Activated T-cell treated with anti-CD3 and anti-CD28 coated beads, Interleukin-2, amount 50 U/mL, for 72 hours (primary cell): ENCODE measurements at places on chromosomes 7 and 10.
A peak's percentile ranks its signal among the peaks of the same experiment; 100 is the strongest.

- no peak overlapping the region for H3K4me3 ChIP-seq
- H3K4me1 ChIP-seq, result no peaks in the 10 kb centered on the region
- DNase-seq, result no peak
These were observed 103.3 kb downstream of the DNMBP start for GRCh38 chr10:99906470-99906869.

DNA sequence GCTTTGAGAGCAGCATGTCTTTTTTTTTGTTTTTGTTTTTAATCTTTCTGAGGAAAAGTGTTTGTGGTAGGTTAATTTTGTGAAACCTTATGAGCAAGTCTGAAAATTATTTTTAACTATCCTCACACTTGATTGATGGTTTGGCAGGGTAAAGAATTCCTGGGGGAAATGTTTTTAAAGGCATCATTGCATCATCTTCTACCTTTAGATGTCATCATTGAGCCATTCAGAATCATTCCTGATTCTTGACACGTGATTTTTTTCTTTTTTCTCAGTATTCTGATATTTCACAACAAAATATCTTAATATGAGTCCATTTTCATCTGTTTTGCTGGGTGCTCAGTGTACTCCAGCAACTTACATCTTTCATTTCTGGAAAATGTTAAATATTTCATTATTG lies 28.3 kb downstream of the PALS2 start:
- H3K27ac ChIP-seq, result peak overlapping the region; percentile 73
- no peak overlapping the region for H3K4me3 ChIP-seq
- peaks cover 16% of the 10 kb centered on the region for H3K36me3 ChIP-seq
- H3K27me3 ChIP-seq, result no peaks in the 10 kb centered on the region

DNA sequence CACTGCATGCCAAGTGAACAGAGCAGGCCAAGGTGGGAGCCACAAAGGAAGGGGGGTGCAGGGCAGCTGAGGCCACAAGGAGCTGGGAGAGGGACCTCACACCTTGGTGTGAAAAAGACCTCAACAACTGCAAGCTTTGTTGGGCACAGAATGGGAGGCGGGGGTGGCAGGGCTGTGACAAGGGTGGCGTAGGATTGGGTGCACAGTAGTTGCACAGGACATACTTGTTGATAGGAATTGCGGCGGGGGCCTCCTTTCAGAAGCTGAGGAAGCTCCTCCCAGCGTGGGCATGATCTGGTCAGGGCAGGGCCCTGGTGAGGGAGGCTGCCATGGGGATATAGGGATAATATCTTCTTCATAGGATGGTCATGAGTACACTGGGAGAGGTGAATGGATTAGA lies 25.8 kb downstream of the POLL start:
- H3K27me3 ChIP-seq, result peaks cover 33% of the 10 kb centered on the region
- DNase-seq, result no peak
- H3K4me1 ChIP-seq, result peaks cover 29% of the 10 kb centered on the region
- no peak overlapping the region for H3K4me3 ChIP-seq
- H3K27ac ChIP-seq, result no peak overlapping the region

DNA sequence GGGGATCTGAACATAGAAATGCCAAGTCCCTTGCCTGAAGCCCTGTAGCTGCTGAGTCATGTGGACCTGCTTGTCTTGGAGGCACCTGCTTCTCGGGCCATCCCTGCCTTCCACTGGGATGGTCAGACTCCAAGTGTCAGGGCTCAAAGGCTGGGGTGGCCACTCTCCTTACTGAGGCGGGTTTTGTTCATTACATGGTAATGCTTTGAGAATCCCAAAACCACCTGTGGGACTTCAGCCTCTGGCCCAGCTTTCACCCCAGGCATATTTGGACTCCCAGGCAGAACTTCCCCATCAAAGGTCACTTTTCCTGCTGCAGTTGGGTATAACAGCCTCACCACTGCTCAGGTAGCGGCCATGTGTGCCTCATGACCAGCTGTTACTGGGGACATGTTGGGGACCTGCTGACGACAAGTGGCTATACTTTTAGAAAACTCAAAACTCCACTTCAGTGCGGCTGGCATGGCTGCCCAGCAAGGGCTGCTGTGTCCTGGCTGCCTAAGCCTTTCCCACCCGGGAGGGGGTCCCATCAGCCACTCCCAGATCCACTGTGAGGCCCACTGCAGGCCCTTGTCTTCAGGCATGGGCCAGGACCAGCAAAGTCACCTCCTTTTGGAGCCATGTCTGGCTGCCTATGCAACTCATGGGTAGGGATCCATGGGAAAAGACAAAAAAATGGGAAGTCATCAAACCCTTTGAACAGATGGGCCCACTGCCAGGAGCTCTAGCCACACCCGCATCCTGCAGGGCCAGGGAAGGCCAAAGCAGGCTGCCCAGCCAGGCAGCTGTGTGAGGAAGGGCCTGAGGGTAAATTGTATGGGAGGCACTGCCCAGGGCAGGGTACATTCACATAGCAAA lies 96.7 kb downstream of the ARHGAP22 start:
- H3K4me3 ChIP-seq, result no peak overlapping the region
- no peak for DNase-seq
- H3K4me1 ChIP-seq, result no peaks in the 10 kb centered on the region
- H3K27me3 ChIP-seq, result no peaks in the 10 kb centered on the region

- peak overlapping the region; percentile 34 for H3K4me3 ChIP-seq
- DNase-seq, result no peak
- peaks cover 100% of the 10 kb centered on the region for H3K4me1 ChIP-seq
- H3K27me3 ChIP-seq, result no peaks in the 10 kb centered on the region
These were observed 43.2 kb downstream of the FAM53B start for GRCh38 chr10:124701038-124701365.

DNA sequence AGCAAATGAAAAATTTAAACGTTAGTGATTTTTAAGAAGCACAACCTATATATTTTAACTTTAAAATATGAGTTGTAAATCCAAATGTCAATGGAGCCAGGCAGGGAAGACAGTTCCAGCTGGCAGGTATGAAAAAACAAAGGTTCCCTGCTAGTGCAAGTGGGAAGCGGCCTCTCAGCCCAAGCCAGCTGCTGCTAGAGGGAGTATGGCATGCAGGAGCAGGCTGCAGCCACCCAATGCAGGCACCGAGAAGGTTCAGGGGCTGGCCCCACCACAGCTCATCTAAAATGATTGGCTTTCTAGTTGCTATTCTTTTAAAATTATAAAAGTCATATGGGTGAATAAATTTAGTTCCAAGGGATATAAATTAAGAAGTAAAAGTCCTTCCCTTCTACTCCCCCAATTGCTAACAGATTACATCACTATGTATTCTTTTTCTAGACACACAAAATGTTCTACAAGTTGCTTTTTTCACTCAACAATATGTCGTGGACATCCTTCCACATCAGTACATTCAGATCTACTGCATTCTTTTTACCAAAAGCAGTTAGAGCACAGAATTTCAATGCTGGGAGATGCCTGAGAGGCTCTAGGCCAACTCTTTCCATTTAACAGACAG lies 69.3 kb downstream of the SGMS1 start:
- peaks cover 8% of the 10 kb centered on the region for H3K4me1 ChIP-seq
- H3K4me3 ChIP-seq, result no peak overlapping the region
- no peaks in the 10 kb centered on the region for H3K36me3 ChIP-seq
- no peaks in the 10 kb centered on the region for H3K27me3 ChIP-seq
- no peak overlapping the region for H3K27ac ChIP-seq

DNA sequence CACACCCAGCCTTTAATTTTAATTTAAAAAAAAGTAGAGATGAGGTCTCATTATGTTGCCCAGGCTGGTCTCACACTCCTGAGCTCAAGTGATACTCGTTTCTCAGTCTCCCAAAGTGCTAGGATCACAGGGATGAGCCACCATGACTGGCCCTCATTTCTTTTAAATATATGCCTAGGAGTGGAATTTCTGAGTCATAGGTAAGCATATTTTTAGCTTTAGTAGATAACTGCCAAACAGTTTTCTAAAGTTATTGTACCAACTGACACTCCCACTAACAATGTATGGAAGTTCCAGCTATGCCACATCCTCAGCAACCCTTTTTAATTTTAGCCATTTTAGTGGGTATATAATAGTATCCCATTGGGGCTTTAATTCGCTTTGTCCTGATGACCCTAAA lies 13.8 kb upstream of the PPIF start:
- H3K36me3 ChIP-seq, result peaks cover 7% of the 10 kb centered on the region
- H3K4me3 ChIP-seq, result no peak overlapping the region
- H3K27me3 ChIP-seq, result no peaks in the 10 kb centered on the region
- peaks cover 56% of the 10 kb centered on the region for H3K4me1 ChIP-seq
- H3K27ac ChIP-seq, result peak overlapping the region; percentile 76
- no peak for DNase-seq

DNA sequence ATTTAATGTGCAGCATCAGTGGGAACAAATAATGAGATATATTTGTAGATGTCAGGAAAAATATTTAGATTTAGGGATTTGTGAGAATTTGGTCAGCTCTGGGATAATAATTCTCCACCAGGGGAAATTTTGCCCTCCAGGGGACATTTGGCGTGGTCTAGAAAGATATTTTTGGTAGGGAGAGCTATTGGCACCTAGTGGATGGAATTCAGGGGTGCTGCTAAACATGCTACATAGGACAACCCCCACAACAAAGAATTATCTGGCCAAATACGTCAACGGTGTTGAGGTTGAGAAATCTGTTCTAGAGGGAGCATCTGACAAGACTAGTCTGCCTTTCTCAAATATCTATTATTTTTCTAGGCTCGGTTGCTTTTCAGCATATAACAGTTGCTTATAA lies 2.1 kb downstream of the ADK start:
- H3K4me1 ChIP-seq, result peaks cover 44% of the 10 kb centered on the region
- no peak for DNase-seq
- H3K27me3 ChIP-seq, result no peaks in the 10 kb centered on the region
- H3K36me3 ChIP-seq, result no peaks in the 10 kb centered on the region
- no peak overlapping the region for H3K27ac ChIP-seq

DNA sequence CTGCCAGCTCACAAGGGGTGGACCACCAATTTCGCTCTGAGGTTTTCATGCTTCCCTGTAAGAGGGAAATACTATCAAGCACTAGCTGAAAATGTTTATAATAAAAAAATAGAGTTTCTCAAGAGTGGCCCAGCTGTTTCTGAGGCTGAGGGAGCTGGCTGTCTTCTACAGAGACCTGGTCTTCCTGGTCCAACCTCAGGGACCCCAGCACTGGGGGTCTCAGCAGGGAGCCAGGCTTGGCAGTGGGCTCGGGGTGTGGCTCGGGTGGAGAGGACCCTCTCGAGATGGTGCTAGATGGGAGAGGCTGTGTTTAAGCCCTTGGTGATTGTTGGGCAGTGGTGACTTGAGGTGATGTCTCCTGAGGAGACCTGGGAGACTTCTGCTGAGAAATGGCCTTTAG lies 87.3 kb upstream of the SHH start:
- no peaks in the 10 kb centered on the region for H3K36me3 ChIP-seq
- no peak overlapping the region for H3K4me3 ChIP-seq
- DNase-seq, result no peak
- no peak overlapping the region for H3K27ac ChIP-seq
- H3K27me3 ChIP-seq, result peaks cover 7% of the 10 kb centered on the region

DNA sequence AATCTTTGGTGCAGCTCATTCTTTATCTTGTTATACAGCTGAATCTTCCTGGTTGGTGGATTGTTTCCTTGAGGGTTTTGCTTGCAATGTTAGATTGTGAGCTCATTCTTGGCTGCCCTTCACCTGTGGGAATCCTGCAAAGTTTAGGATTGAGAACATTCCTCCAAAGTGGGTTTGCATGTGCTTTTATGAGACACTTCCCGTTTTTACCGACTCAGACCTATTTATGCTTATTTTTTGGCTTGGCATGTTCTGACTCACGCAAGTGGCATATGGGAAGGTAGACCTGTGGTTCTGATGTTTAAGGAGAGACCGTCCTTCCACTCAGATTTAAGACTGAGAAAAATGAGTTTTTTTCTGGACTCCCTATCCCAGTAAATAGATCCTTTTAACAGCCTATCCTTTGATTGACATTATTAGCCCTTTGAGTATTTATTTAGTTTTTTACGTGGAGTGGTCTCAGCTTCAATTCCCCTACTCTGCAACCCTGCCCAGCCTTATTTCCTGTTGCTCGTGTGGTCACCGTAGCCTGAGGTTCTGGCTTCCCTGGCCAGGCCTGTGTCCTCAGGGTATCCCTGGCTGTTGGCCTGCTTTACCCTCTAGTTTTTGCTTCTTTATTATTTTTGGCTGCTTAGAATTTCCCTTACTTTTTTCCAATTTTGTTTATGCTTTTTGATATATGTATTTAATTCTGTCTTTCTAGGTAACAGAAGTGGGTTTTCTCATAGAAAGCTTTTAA lies 13.4 kb upstream of the PRF1 start:
- H3K27ac ChIP-seq, result peak overlapping the region; percentile 87
- peaks cover 4% of the 10 kb centered on the region for H3K36me3 ChIP-seq
- H3K4me1 ChIP-seq, result peaks cover 54% of the 10 kb centered on the region
- no peak overlapping the region for H3K4me3 ChIP-seq
- H3K27me3 ChIP-seq, result peaks cover 7% of the 10 kb centered on the region

DNA sequence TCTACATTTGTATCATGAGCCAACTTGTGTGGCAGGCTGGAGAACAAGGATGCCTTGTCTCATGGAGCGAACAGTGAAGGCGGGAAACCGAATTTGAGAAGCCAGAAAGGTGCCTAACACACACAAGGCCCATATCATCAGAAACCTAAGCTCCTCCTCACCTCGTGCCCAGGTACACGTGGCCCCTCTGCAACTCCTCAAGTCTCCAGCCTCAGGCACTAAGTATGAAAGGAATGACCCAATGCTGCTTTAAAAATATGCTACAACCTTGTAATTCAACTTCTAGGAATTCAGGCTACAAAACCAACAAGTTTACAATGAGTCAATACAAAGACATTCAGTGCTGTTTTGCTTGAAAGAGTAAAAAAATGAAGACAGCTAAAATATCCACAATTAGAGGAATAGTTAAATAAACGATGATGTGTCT lies 95.7 kb downstream of the CDK6 start:
- peaks cover 28% of the 10 kb centered on the region for H3K36me3 ChIP-seq
- no peak for DNase-seq
- no peaks in the 10 kb centered on the region for H3K27me3 ChIP-seq
- peak overlapping the region; percentile 30 for H3K4me3 ChIP-seq
- H3K4me1 ChIP-seq, result peaks cover 86% of the 10 kb centered on the region
- H3K27ac ChIP-seq, result peak overlapping the region; percentile 82

DNA sequence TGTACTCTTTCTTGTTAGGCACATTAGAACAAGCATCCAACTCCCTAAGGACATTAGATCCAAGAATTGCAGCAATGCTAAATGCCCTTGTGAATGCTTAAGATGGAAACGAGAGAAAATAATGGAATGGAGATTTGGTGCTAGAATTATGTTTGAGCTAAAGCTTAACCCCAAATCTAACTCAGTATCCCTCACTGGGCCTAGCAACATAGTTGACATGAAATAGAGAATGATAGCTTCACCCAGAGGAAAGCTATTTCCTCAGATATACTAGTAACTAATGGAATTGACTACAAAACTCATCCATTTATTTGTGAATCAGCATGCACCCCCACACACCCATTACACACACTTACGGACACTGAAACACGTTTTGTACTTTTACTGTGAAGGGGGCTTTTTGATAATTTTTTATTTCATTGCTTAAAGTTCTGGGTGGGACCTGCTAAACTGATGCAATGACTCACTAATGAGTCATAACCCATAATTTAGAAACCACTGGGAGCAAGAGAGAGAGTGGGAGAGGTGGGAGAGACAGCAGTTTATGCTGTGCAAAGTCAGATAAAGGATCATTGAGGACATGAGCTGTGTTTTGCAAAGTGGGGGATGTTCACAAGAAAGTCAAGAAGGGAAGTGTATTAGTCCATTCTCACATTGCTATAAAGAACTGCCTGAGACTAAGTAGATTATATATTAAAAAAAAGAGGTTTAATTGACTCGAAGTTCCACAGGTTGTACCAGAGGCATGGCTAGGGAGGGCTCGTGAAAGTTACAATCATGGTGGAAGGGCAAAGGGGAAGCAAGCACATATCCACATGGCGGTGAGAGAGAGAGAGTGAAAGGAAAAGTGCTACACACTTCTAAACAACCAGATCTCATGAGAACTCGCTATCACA lies 382.7 kb downstream of the SFMBT2 start:
- peaks cover 30% of the 10 kb centered on the region for H3K4me1 ChIP-seq
- no peak for DNase-seq
- peak overlapping the region; percentile 8 for H3K4me3 ChIP-seq
